ENCODE measurements at places on chromosomes 3 and 15. TPM values are rescaled to one million over a fixed set of nuclear protein-coding genes. Genes with fewer than 3 reads are reported as not detected.

- H3K27me3 ChIP-seq = no peaks in the 10 kb centered on the region
- no peaks in the 10 kb centered on the region for H3K4me1 ChIP-seq
- no peak overlapping the region for H3K27ac ChIP-seq
- no peak for DNase-seq
Measured at GRCh38 chr3:177441813-177442646, 244.7 kb upstream of the TBL1XR1 start.

The CORO2B gene
- total RNA-seq = 0.09 TPM

GRCh38 chr3:188956839-188957489 lies 214.8 kb upstream of the TPRG1 start:
- H3K36me3 ChIP-seq = no peaks in the 10 kb centered on the region
- DNase-seq = no peak
- H3K27me3 ChIP-seq = peaks cover 4% of the 10 kb centered on the region
- no peak overlapping the region for H3K4me3 ChIP-seq

The GNB4 gene
- total RNA-seq = 0.88 TPM

DNA sequence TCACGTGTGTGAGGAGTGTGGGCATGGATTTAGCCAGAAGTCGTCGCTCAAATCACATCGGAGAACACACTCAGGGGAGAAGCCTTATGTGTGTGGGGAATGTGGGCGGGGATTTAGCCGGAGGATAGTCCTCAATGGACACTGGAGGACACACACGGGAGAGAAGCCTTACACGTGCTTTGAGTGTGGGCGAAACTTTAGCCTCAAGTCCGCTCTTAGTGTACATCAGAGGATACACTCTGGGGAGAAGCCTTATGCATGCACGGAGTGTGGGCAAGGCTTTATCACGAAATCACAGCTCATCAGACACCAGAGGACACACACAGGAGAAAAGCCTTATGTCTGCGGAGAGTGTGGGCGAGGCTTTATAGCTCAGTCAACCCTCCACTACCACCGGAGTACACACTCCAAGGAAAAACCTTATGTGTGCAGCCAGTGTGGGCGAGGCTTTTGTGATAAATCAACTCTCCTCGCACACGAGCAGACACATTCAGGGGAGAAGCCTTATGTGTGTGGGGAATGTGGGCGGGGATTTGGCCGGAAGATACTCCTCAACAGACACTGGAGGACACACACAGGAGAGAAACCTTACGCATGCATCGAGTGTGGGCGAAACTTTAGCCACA lies 28.1 kb downstream of the ZNF589 start:
- peak overlapping the region; percentile 57 for H3K4me3 ChIP-seq
- peak overlapping the region; percentile 92 for H3K27ac ChIP-seq
- no peaks in the 10 kb centered on the region for H3K27me3 ChIP-seq
- peaks cover 40% of the 10 kb centered on the region for H3K4me1 ChIP-seq
- DNase-seq = peak; percentile 78

GRCh38 chr3:138051947-138052802 lies 42.2 kb downstream of the CLDN18 start:
- peaks cover 22% of the 10 kb centered on the region for H3K27me3 ChIP-seq
- H3K4me3 ChIP-seq = no peak overlapping the region
- H3K4me1 ChIP-seq = no peaks in the 10 kb centered on the region
- H3K27ac ChIP-seq = no peak overlapping the region
- DNase-seq = peak; percentile 55

The SATB1 gene
- 471 TPM for total RNA-seq

DNA sequence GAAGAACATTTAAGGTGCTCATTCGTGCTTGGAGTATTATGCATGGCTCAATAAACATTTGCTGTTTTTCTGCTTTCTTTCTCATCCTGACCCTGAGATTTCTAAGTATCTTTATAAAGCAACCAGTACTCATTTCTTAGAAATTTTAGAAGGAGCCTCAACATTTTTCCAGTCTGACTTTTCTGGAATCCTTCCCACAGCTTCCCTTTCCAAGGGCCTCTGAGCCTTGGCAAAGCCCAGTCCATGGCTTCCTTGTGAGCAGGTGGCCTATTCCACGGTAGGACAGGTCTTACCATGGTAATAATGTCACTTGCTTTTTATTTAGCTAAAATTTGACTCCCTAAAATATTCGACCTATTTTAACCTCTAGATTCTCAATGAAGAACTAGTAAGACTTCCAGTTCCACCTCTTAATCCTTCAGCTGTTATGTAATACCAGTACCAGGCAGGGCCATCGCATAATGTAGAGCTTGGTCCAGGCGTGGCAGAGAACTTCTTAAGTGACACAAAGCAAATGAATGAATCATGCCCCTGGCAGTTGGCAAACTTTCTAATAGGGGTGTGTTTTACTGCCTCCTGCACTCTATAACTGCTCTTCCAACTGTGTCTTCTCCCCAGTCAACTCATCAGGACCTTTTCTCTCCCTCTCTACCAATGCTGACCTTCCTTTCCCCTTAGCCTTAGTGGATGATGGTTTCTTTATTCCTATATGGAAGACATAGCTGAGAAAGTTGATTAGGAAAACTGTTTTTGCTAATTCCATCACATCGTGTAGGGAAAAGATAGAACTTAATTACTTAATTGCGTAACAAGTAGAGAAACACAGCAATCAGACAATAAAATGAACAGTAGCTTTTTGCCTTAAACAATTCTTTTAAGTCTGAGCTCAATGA lies 894 bp upstream of the TM4SF4 start:
- no peak overlapping the region for H3K27ac ChIP-seq
- H3K27me3 ChIP-seq = no peaks in the 10 kb centered on the region
- H3K4me3 ChIP-seq = no peak overlapping the region
- DNase-seq = no peak

The DCBLD2 gene
- 1.9 TPM for total RNA-seq

- no peak overlapping the region for H3K27ac ChIP-seq
- DNase-seq = no peak
- H3K4me3 ChIP-seq = no peak overlapping the region
- peaks cover 2% of the 10 kb centered on the region for H3K36me3 ChIP-seq
- H3K4me1 ChIP-seq = peaks cover 78% of the 10 kb centered on the region
Measured at GRCh38 chr3:189300345-189300744, 128.6 kb downstream of the TPRG1 start.

DNA sequence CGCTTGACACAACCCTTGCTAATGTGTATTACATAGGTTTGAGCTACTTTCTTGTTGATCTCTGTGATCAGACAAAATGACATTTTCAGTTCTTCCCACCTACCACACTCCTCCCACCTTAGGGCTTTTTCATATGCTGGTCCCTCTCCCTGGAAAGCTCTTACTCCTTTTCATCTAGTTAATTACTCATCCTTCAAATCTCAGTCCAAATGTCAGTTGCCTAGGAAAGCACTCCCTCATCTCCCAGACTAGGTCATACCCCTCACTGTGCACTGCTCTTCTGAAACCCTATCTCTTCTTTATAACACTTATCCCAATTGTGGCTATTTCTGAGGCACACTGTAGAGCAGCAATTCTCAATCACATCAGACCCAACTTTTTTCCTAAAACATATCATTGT lies 7.3 kb downstream of the ZNF106 start:
- peaks cover 20% of the 10 kb centered on the region for H3K4me1 ChIP-seq
- H3K27ac ChIP-seq = no peak overlapping the region
- H3K27me3 ChIP-seq = no peaks in the 10 kb centered on the region

The LRRC49 gene
- total RNA-seq = 0.14 TPM

- H3K4me3 ChIP-seq = no peak overlapping the region
- no peak for DNase-seq
- no peak overlapping the region for H3K27ac ChIP-seq
- H3K27me3 ChIP-seq = no peaks in the 10 kb centered on the region
- no peaks in the 10 kb centered on the region for H3K36me3 ChIP-seq
Measured at GRCh38 chr3:18302517-18302916, 122.6 kb downstream of the SATB1 start.

DNA sequence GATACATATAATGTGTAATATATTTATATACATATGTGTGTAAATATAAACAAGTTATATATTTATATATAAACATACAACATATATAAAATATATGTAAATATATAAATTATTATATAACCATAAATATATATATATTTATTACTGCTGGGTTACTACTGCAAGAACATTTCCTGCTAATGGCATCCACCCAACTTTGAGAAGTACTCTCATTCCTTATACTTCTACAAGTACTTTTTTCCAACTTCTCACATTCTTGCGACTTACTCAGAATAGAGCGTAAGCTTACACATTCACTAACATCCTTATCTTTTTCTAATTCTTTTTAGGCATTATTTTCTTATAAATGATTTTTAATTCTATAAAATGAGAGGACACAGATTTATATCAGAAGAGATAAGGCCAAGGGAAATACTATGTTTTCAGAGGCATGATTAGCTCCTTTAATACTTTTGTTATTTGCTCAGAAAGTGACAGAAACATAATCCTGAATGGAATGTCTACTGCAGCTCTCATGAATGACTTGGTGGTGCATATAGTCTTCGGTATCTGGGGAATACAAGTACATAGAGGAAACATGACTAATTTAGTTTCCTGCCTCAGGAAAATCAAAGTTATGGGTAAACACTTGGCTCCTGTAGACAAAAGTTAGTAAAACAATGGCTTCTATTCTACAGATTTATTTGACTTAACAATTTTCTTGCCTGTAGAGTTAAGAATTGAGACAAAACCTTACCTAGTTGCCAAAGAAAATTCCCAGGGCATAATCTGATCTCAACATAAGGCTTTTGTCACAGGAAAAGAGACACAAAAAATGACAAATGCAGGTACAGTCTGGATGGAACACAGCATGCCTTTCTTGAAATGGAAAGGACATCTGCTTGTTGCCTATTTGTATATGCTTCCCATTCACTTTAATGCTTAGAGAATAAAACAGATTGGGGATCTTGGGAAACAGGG lies 453.9 kb downstream of the SQOR start:
- no peaks in the 10 kb centered on the region for H3K27me3 ChIP-seq
- no peak for DNase-seq
- H3K27ac ChIP-seq = no peak overlapping the region
- no peaks in the 10 kb centered on the region for H3K4me1 ChIP-seq

DNA sequence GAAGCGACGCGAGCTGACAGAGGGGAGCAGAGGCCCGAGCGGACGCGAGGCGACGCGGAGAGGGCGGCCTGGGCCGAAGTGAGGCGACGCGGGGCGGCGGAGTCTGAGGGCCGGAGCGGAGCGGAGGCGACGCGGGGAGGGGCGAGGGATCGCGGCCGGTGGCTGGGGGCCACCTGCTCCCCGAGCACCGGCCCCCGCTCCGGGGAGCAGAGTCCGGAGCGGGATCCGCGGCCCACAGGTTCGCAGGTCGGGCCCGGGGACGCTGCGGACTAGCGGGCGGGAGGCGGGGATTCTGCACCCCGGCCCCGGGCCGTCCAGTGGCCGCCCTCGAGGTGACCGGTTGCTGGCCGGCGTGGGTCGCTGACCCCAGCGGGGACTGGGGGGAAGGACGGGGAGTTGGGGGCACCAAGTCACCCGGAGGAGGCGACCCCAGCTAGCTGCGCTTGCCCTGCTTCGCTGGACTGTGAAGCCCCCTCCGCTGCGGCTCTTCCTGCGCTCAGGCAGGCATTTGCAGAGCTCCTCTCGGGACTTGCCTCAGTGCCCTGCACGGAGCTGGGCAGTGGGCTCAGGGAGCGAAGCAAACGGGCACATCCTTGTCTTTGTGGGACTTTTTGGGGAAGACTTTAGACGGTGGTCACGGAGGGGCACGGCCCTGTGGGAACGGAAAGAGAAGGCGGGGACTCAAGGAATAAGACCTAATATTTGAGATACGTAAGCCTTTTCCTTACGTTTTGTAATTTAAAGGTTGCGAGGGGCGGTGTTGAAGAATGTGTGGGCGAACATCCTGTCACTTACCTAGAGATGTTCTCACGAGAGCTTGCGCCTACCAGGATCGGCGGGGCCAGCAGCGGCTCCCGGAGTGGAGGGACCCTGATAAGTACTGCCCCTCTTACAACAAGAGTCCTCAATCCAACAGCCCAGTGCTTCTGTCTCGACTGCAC lies 566 bp downstream of the HMCES start:
- peak; percentile 78 for DNase-seq
- peaks cover 46% of the 10 kb centered on the region for H3K36me3 ChIP-seq
- H3K4me1 ChIP-seq = peaks cover 61% of the 10 kb centered on the region
- H3K27me3 ChIP-seq = no peaks in the 10 kb centered on the region

Data from activated CD4-positive, alpha-beta T cell treated with anti-CD3 and anti-CD28 coated beads for 36 hours (primary cell).